Right lung (tissue), 10 donors: ENCODE measurements at places on chromosomes 3 and 15. TPM values are rescaled to one million over a fixed set of nuclear protein-coding genes. Genes with fewer than 3 reads are reported as not detected.

GRCh38 chr3:41026394-41027177 is 172.7 kb upstream of the CTNNB1 start:
- DNase-seq: peak; percentile 5

- no peak for DNase-seq
Observed at GRCh38 chr3:111496894-111497559, 45.0 kb upstream of the CD96 start.

DNA sequence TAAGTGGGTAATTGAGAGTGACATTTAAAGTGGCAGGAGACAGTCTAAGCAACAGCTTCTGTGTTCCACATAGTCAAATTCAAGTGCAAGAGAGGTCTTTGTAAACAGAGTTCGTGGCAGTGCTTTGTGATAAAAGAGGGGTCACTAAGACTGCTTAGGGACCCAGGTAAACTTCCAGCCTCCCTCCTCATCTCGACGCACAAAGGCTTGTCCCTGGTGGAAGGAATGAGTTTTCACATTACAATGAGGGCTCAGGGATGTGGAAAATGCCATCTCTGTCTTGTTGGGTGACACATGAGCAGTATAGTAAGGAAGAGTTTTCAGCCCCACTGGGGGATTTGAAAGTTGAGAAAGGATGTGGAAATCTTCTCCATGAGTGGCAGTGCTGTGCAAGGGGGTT is 7.3 kb downstream of the GMNC start:
- no peak for DNase-seq

DNA sequence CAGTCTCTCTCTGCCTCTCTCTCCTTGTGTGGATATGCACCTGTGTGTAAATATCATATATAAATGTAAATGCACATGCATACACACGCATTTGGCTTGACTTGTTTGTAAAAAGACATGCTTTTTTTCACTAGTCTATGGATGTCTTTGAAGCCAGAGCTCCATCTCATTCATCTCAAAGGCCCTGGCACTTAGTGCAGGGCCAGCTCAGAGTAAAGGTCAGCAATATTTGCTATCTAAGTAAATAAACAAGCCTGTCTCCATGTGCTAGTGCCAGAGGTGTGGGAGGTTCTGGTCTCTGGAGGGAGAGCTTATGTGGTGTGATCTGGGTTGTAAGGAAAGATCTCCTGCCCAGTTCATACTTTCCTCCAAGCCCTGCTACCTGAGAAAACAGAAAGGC is 5.6 kb downstream of the CLSTN2 start:
- no peak for DNase-seq

GRCh38 chr15:69377216-69377970 is 36.8 kb upstream of the KIF23 start:
- DNase-seq: no peak

- DNase-seq: peak; percentile 69
Observed at GRCh38 chr3:100402256-100402655, 917 bp downstream of the LNP1 start.

- no peak for DNase-seq
Observed at GRCh38 chr3:113570158-113570557, 37.8 kb downstream of the SIDT1 start.

DNA sequence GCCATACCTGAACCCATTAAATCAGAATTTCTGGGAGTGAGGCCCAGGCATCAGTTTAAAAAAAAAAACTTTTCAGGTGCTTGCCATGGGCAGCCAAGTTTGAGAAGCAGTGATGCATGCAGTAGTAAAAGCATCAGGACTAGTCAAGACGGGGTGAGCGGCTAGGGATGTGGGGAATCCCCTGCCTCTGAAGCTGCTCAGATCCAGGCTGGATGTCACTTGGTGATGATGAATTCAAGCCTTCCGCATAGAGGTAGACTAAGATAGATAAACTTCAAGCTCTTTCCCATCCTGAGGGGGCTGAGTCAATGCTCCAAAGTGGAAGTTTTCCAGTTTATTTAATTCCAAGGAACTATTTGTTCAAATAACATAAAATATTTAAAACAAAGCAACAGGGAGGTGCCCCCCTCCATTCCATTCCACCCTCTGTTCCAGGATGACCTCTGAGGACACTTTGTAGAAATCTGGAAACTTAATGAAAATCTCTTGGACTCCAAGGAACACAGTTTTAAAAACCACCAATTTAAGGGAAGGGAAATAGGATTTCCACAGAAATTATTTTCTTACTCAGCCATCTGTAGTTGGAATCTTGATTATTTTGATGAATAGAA is 100.4 kb upstream of the NR2E3 start:
- DNase-seq: no peak

SPINT1 gene
- 46.0 TPM for polyA plus RNA-seq

- DNase-seq: peak; percentile 63
Observed at GRCh38 chr3:112640930-112641801, at the start of gene CCDC80. Gene CCDC80, minus strand, starts transcription at chr3:112641143. Its CDS starts 1,238 bp downstream, at chr3:112639905.

DNA sequence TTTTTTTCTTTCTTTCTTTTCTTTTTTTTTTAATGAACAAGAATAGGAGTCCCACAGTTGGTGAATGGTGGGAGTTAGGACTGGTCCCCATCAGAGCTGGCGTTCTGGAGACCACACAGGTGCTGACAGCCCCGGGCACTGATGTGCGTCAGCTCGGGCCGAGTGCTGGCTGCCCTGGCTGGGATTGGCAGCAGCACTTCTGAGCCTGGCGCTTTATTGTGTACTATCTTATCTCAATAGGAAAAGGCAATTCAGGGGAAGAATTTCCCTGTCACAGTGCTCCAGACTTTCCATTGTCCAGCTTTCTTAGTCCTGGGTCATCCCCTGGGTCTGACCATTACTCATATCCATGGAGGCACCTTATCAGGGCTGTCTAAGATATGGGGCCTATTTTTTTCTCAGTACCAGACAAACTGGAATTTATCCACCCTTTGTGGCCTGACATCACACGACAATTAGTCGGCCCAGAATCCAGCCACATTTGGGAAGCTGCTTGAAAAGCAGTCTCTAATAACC is 54.1 kb downstream of the TMEM44 start:
- no peak for DNase-seq

DNA sequence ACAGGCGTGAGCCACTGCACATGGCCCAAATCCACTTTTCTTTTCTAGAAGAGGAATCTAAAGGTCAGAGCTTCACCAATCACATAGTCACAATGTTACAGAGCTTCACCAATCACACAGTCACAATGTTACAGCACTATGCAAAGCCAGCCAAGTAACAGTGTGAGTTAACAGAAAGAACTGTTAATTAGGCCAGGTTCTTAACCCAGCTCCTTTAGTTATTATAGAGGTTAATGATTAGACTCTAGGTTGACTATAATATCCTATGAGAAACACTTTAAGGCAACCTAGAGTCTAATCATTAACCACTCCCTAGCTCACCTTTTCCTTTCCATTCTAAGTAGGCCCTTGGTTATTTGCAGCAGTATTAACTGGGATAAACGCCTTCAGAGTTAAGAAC is 54.0 kb downstream of the TASOR start:
- DNase-seq: peak; percentile 34

DNA sequence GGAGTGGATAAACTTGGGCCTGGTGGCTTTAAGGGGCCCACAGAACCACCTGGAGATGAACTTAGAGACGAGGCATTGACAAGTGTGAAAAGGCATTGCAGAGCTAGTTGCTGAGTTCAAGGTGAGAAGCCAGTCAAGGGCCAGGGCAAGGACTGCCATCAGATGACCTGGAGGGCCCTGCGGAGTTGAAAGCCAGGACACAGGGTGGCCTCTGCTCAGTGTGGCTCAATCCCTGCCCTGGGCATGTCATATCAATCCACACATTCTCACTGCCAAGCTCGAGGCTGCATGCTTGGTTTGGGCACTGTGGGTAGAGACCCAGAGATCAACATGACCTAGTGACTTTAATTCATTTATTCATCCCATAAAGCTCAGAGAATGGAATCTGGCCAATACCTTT is 9.2 kb downstream of the PAQR5 start:
- no peak for DNase-seq

- no peak for DNase-seq
Observed at GRCh38 chr3:87145553-87145952, 81.6 kb upstream of the CHMP2B start.

CXCR6 gene
- polyA plus RNA-seq: 1.0 TPM

GRCh38 chr3:100966807-100967206 is 26.4 kb downstream of the ABI3BP start:
- DNase-seq: no peak

CCR9 gene
- 0.12 TPM for polyA plus RNA-seq

GRCh38 chr15:59686389-59686788 is 2.7 kb downstream of the BNIP2 start:
- no peak for DNase-seq

GOLGA8G gene
- 0.78 TPM for polyA plus RNA-seq

DNA sequence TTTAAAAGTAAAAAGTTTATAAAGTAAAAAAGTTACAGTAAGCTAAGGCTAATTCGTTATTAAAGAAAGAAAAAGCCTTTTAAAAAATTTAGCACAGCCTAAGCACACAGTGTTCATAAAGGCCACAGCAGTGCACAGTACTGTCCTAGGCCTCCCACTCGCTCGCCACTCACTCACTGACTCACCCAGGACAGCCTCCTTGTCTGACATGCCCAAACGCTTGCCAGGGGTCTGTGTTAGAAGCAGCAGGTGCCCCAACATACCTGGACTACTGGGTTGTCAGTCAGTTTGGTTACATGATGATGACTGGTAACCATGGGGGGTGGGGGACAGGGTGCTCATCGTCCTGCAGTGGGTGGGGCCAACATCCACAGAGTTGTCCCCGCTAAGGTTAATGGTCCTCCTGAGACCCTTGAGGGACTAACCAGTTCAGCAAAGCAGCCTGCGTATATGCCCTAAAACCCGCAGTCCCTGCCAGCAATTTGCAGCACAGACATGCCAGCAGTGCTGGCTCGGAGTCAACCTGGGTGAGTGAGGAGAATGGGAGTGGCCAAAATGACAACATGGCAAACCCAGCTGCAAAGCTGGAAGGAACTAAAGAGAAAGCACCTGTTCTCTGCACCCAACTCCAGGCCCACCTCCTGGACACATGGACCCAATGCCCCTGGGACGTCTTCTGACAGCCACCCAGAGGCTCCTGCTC is 49.2 kb downstream of the CYFIP1 start:
- DNase-seq: no peak

DNA sequence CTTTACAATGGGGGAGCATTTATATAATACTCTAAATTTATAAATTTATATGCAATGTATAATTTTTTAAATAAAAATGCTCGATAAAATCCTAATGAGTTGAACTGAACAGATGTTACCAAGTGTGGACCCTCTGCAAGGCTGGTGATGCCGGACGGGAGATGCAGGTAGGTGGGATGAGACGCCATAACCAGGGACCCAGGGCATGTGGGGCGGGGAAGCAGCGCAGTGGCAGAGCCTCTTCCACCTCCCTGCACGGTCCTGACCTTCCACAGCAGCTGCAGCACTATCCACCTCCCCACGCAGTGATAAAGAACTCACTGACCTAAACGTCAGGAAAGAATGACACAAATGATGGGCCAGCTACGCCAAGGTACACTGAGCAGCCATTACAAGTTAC is 12.8 kb downstream of the PCSK6 start:
- DNase-seq: no peak

- no peak for DNase-seq
Observed at GRCh38 chr15:94370206-94370935, 139.0 kb downstream of the MCTP2 start.

- no peak for DNase-seq
Observed at GRCh38 chr3:50100386-50100785, 11.7 kb downstream of the RBM5 start.

RAD51 gene
- 12.2 TPM for polyA plus RNA-seq

DNA sequence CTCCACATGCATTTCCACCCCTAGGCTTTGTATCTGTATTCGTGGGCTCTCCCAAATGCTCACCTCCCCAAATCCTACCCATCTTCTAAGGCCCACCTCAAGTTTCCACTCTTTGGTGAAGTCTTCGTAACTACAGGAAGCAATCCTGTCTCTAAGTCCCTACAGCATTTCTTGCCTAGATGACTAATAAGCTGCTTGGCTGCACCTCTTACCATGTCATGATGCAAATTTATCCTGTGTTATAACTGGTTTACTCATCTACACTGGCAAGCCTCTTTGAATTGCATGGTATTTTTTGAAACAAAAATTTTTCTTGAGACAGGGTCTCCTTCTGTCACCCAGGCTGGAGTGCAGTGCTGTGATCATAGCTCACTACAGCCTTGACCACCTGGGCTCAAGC is 73.3 kb downstream of the SETMAR start:
- DNase-seq: no peak

DNA sequence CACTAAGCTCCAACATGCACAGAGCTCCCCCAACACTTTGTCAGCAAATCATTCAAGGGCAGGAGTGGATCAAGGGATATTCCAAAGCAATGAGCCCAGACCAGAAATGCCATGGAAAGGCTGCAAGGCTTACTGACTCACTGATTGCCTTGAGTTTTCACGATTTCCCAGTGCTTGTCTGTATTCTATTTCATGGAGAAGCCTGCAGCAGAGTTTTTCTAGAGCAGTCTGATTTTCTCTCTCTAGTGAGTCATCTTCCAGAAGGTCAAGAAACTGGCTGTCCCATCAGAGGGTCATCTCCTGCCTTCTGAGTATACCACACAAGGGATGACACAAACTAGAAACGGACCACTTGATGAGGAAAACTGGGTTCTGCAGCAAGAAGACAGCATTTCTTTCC is 16.5 kb downstream of the LMCD1 start:
- DNase-seq: no peak

MOBP gene
- polyA plus RNA-seq: 0.26 TPM

PRR20G gene
- not detected for polyA plus RNA-seq

GRCh38 chr3:158258619-158259018 is 148.7 kb downstream of the RSRC1 start:
- DNase-seq: no peak

ZNF501 gene
- 15.2 TPM for polyA plus RNA-seq

MKRN2OS gene
- 1.3 TPM for polyA plus RNA-seq

FSIP1 gene
- polyA plus RNA-seq: 0.82 TPM

DNA sequence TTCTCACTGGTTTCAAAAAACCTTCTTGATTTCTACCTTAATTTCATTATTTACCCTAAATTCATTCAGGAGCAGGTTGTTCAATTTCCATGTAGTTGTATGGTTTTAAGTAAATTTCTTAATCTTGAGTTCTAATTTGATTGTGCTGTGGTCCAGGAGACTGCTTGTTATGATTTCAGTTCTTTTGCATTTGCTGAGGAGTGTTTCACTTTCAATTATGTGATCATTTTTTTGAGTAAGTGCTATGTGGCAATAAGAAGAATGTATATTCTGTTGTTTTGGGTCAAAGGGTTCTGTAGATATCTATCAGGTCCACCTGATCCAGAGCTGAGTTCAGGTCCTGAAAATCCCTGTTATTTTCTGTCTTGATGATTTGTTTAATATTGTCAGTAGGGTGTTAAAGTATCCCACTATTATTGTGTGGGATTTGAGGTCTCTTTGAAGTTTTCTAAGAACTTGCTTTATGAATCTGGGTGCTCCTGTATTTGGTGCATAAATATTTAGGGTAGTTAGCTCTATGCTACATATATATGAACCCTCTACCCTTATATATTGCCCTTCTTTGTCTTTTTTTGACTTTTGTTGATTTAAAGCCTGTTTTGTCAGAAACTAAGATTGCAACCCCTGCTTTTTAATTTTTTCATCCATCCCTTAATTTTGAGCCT is 158.4 kb upstream of the TPRG1 start:
- no peak for DNase-seq

MORC1 gene
- polyA plus RNA-seq: not detected

- DNase-seq: no peak
Observed at GRCh38 chr3:27616031-27616430, 106.1 kb downstream of the EOMES start.

CTXN2 gene
- not detected for polyA plus RNA-seq

GRCh38 chr15:79884204-79884596 is 12.6 kb downstream of the MTHFS start:
- DNase-seq: no peak

PDZRN3 gene
- polyA plus RNA-seq: 54.6 TPM

GRCh38 chr3:95002438-95003046 is 939.7 kb downstream of the NSUN3 start:
- no peak for DNase-seq

SMCO1 gene
- polyA plus RNA-seq: 0.09 TPM

- DNase-seq: no peak
Observed at GRCh38 chr15:96367311-96368200, 37.1 kb downstream of the NR2F2 start.
